NCI-H1105 treated with DMSO at 0.1 percent for 48 hours (cell line): ENCODE measurements at places on chromosomes 13 and 19.
A peak's percentile ranks its signal among the peaks of the same experiment; 100 is the strongest.

- no peak for DNase-seq
Measured at GRCh38 chr13:41306271-41307145, 4.6 kb upstream of the NAA16 start.

- no peak for DNase-seq
Measured at GRCh38 chr13:90835826-90836225, 511.7 kb upstream of the MIR17HG start.

GRCh38 chr19:1796395-1797142, 15.5 kb downstream of the ATP8B3 start:
- DNase-seq: no peak

GRCh38 chr19:21487969-21488368, 17.4 kb upstream of the ZNF429 start:
- no peak for DNase-seq

DNA sequence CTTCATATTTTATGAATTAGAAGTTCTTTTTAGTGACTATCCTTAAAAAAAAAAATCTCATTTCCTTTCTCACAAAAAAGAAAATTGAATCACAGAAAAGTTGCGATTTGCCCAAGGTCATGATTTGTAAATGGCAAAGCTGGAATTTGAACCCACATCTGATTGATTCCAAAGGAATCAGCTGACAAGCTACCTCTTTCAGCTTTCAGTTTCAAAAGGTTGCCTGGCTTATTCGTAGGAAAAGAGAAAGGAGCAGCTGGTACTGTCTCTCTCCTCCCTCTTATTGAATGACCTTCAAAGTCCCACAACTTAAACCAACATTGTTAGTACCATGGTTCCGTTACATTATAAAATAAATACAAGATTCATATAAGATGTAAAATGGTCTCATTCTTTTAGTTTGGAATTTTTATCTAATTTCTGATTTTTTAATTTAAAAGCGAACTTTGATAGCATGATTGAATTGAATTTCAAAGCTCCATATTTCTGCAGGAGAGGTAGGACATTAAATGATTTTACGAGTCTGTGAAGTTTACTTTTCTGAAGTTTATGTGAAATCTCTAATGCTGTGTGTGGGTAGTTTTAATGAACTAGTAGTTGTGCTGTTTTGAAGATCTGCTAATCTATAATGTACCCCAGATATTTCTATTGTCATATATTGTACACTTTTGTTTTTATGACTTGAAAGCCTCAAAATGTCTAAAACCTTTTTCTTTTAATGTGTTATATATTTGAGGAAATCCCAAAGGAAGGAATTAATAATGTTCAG, 18.5 kb upstream of the KCTD4 start:
- DNase-seq: no peak

- DNase-seq: no peak
Measured at GRCh38 chr13:25143706-25144105, 28.4 kb downstream of the AMER2 start.

GRCh38 chr19:56508290-56508778, 679 bp downstream of the ZNF471 start:
- DNase-seq: no peak

- no peak for DNase-seq
Measured at GRCh38 chr13:40932252-40932651, 86.9 kb downstream of the ELF1 start.

DNA sequence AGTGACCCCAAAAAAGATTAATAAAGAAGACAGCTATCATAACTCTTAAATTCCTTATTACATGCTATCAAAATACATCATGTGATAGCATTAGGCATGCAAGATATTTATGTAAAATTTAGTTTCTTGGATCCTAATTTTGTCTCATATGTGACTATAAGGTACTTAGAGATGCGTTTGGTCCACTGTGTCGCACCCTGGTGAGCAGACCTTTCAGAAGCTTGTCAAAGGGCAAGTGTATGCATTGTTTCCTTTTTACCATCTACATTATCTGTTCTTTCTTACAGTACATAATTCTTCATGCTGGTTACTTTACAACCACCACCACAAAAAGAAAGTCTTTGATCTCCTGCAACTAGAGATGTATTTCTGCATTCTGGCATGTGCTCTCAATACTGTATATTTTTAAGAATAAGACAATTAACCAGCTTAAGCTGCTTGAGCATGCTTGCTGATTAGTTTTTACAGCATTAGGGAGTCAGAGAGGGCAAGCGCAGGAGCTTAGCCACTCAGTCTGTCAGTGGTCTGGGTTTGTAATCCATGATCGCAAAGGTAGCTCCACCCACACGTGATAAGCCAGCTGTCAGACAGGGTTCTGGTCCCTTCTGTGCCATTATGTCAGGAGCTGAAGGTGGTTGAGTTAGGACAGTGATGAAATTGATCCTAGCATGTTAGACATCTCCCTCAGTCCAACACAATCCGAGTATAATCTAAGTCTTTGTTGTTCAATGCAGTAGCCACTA, 500.9 kb downstream of the MYO16 start:
- no peak for DNase-seq

DNA sequence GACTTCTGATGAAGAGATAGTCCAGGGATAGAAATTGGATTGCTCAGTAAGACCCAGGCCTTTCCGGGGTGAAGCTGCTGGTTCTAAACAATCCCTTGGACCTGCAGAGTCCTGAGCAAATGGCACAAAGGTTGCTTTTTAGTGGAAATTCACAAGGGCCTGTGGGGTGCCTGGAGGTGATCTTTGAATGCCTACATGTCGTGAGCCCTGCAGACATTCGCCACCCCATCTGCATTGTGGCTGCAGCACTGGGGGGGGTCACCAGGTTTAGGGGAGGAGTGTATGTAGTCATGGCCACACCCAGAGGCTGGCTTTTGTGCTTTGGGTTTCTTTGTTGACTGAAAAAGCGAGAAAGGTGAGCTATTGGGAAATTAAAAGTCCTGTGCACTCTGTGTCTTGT, 41.4 kb downstream of the SLC7A9 start:
- no peak for DNase-seq

GRCh38 chr19:19645233-19645870, 1.9 kb upstream of the GMIP start:
- DNase-seq: no peak

- no peak for DNase-seq
Measured at GRCh38 chr13:33743438-33744368, 74.2 kb upstream of the RFC3 start.

DNA sequence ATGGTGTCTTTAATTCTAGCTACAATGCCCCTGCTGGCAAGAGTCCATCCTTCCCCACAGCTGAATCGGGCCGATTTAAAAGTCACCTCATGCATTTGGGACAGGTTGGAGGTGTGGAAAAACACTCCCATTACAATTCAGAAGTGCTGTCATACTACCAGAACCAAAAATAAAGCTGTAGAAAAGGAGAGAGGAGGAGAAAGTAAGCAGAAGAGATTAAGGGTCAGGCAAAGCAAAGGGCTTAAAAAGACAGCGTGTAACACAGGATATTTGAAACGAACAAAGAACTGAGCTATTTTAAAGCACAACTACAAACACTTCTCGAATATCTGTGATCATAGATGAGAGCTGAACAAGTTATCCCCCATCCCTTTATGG, 90.4 kb downstream of the FGF14 start:
- DNase-seq: no peak

DNA sequence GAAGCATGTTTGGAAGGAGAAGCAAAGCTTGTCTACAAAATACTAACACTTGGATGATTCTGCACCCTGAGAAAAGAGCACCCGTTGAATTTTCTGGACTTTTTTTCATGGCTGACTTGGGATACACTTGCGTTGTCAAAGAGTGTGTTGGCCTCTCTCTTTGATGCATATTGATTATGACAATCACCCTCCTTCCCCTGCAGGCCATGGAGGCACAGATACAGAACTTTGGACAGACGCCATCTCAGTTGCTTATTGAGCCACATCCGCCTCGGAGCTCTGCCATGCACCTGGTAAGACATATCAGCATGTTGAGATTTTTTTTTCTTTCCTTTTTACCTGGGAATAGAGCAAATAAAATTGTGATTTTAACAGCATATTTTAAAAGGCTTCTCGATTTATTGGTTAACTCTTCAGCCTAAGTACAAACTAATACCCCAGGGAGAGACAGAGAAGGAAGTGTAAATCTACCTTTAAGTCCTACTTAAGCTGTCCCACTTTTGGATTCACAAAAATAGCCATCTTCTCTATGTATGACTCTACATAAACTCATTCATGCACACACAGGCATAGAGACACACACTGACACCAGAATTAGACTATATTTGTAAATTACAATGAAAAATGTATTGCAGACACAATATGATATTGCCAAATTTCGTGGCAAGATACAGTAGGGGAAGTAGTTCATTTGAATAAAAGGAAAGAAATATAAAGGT, 169.7 kb upstream of the MAB21L1 start:
- DNase-seq: no peak

DNA sequence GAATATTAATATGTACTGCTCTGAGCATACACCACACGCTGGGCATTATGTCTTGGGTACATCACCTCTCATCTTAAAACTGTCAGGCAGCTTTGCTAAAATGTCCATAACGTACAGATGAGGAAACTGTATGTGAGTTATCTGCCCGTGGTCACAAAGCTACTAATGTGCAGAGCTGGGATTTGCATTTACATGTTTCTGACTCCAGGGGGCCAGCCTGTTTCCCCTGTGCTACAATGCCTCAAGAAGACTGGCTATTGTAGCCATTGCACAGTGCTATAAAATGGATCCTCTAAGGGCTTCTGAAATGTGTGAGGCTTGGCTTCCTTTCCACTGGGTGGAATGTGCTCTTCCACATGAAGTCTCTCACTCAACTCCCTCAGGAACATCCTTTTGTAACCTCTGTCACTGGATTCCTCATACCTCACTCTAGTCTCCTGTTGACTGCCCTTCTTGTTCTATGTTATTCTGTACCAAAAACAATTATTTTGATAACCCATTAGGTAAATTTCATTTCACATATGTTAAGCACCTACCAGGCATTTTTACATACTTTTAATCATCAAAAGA, 95.6 kb upstream of the HTR2A start:
- DNase-seq: no peak

- DNase-seq: no peak
Measured at GRCh38 chr19:21694171-21694906, 73.0 kb downstream of the ZNF100 start.

DNA sequence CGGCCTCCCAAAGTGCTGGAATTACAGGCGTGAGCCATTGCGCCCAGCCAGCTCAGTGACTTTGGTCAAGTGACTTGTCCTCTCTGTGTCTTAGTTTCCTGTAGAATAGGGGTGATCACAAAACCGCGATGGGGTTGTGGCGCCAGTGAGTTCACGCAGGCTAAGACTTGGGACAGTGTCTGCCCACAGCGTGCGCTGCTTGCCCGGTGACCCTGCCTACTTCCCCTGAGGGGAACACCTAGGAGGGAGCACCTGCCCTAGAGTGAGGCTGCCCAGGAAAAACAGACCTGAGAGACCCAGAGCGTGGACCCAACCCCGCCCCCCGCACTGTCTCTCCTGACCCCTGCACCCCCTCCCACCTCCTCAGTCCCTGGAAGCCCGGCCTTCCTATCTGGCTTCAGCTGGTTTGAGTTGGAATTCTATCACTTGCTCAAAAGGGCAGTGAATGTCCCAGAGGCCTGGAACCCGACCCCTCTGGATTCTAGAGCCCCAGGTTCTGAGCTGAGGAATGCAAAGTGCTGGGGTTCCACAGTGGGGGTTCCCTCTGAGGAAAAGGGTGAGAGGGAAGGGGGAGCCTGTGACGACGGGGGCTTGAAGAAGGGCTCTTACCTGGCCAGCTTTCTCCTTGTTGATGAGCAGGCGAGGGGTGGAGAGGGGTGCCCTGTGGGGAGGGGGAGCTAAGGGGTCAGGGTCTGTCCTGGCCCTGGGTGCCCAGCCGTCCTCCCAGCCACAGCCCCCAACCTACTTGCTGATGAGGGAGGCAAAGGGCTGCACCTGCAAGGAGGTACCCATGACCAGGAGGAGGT, 2.2 kb upstream of the RINL start:
- DNase-seq: no peak

DNA sequence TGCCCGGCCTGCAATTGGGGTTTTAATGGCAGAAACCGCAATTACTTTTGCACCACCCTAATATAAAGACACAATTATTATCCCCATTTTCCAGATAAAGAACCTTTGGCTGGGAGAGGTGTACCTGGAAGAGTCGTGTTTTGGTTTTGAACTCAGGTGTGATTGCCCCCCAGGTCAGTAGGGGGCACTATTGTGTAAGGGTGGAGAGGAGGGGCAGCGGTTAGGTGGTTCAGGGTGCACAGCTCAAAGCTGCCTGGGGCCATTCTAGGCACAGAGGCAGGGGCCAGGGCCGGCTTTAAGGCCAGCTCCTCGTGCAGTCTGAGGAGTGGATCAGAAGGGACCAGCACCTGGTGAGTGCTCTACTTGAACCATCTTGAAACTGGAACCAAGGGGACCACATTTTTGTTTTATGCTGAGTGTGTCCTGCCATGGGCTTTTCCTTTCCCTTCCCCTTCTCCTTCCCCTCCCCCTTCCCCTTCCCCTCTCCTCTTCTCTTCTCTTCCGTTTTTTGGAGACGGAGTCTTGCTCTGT, 5.8 kb upstream of the FCGRT start:
- DNase-seq: peak; percentile 56

- DNase-seq: no peak
Measured at GRCh38 chr19:51480590-51480989, 2.3 kb downstream of the CEACAM18 start.

- no peak for DNase-seq
Measured at GRCh38 chr13:61339054-61339621, 76.5 kb downstream of the PCDH20 start.

DNA sequence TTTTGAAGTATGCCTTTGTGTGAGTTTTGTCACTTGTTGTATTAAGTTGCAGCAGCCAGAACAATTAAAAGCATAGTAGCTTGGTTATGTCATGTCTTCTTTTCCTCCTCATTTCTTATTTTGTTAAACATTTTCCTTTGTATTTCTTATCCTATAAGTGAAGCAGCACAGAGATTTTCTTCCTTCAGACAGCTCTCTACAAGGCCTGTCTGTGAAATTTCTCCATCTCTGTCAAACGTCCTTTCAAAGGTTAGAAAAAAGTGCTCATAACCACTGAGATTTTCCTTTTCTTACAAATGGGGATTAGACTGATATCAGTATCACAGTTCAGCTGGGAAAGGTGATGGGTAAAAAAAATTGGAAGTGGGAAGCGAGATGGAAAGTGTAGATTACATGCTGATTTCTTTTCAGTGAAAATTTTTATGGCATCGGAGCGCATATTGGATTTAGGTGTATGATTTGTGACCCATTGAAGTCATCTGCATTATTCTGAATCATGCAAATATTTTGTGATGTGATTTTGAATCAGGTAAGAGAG, 71.7 kb downstream of the GPC5 start:
- DNase-seq: no peak

DNA sequence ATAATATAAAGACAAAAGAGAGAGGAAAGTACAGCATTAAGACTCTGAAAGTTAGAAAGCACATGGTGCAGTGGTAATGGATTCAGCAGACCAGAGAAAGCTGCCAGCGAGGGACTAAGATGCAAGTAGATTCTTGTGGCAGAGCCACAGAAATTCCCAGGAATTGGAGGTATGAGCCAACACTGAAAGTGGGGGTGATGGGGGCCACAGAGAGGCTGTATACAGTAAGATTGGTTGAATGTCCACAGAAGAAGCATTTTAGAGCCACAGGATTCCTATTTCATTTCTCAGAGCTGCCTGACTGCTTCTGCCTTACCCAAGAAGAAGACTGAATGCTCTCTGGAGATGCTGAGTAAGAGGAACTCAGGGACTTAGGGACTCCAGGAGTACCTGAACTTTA, 295.0 kb downstream of the LMO7 start:
- no peak for DNase-seq
